Activated CD8-positive, alpha-beta T cell treated with anti-CD3 and anti-CD28 coated beads, Interleukin-2, amount 10 ng/mL, durations not matched to agents 7 days and 5 days (primary cell): ENCODE measurements at places on chromosomes 3 and 15. TPM values are rescaled to one million over a fixed set of nuclear protein-coding genes. Genes with fewer than 3 reads are reported as not detected.

DNA sequence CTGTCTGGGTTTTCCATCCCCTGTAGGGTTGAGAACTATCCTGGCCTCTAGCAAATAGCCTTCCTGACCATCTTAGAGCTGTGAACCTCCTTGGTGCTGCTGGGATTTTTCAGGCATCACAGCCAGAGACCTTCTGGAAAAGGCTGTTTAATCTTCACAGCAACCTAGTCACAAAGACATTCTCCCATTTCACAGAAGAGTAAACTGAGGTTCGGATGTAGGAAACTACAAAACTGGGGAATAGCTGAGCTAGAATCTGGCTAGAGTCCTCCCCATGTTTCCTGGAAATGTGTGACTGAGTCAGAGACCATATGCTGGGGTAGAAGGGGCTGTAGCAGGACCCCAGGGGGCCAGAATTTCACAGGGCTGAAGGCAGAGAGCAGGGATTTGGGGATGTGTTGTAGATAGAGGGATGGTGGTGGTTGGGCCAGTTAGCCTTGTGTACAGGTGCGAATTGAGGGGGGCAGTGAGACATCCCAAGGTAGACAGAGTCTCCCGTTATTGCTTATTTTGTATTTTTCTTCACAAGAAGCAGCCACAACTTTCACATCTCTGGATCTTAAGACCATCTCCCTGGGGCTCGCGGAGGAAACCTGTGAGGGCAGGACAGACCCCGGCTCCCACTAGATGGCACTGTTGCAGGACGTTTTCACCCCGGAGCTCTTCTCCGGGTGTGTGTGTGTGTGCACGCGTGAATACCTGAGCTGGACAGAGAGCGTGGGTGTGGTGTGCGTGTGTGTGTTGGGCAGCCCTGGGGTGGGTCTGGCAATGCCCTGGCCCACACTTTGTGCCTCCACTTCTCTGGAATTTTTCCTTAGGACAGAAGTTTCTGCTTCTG, 66.9 kb upstream of the PRR23C start:
- H3K27me3 ChIP-seq, result peaks cover 13% of the 10 kb centered on the region
- H3K27ac ChIP-seq, result no peak overlapping the region
- H3K4me1 ChIP-seq, result peaks cover 15% of the 10 kb centered on the region
- H3K36me3 ChIP-seq, result no peaks in the 10 kb centered on the region
- peak; percentile 75 for DNase-seq

The DPPA4 gene
- not detected for total RNA-seq

GRCh38 chr3:9778143-9779074, 8.7 kb upstream of the CAMK1 start:
- peaks cover 36% of the 10 kb centered on the region for H3K36me3 ChIP-seq
- no peaks in the 10 kb centered on the region for H3K27me3 ChIP-seq
- peaks cover 68% of the 10 kb centered on the region for H3K4me1 ChIP-seq
- DNase-seq, result no peak
- H3K27ac ChIP-seq, result peak overlapping the region; percentile 97

The C3orf49 gene
- total RNA-seq, result not detected

DNA sequence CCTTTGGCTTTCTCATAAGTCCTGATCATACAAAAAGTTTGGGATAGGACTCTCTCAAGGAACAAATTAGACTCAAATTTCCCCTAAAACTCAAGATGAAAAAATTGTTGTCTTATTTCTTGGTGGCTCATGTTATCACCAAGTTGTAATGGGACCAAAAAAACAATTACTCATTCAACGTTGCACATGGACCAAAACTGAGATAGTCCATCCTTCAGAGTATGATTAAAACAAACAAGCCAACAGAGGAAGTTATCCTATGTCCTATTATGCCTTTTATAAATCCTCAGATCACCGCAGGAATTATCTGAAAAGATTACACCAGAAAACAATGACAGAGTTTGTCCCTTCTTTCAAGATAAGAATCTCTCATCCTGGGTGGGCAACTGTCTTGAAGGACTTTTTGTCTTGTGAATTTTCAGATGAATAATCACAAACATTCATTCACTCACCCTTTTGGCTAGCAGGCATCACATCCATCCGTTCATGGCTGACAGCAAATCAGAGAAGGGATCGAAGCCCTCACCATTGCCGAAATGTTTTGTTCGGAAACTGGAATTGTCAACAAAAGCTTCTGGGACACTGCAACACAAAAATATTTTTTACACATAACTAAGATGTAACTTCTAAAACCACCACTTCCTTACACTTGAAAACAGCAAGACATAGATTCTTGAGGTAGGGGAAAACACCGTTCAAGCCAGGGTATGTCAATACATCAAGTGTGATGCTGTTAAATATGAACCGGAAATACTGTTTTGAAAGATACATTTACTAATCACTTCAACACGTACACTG, 90.4 kb downstream of the FOXP1 start:
- H3K4me1 ChIP-seq, result peaks cover 88% of the 10 kb centered on the region
- H3K27ac ChIP-seq, result peak overlapping the region; percentile 92
- DNase-seq, result peak; percentile 42
- H3K36me3 ChIP-seq, result peaks cover 36% of the 10 kb centered on the region
- no peaks in the 10 kb centered on the region for H3K27me3 ChIP-seq
- H3K4me3 ChIP-seq, result peak overlapping the region; percentile 71

The TRIM42 gene
- not detected for total RNA-seq

The CCR9 gene
- 0.08 TPM for total RNA-seq

The GBE1 gene
- 29.8 TPM for total RNA-seq

The CCK gene
- total RNA-seq, result not detected

- no peaks in the 10 kb centered on the region for H3K27me3 ChIP-seq
- H3K27ac ChIP-seq, result peak overlapping the region; percentile 96
- H3K36me3 ChIP-seq, result peaks cover 2% of the 10 kb centered on the region
- peak overlapping the region; percentile 74 for H3K4me3 ChIP-seq
These were observed 10.9 kb downstream of the BAHD1 start for GRCh38 chr15:40451527-40452158.

The PROS1 gene
- total RNA-seq, result not detected

The GOLGA8T gene
- 0.94 TPM for total RNA-seq

The ALDH1A2 gene
- total RNA-seq, result not detected

DNA sequence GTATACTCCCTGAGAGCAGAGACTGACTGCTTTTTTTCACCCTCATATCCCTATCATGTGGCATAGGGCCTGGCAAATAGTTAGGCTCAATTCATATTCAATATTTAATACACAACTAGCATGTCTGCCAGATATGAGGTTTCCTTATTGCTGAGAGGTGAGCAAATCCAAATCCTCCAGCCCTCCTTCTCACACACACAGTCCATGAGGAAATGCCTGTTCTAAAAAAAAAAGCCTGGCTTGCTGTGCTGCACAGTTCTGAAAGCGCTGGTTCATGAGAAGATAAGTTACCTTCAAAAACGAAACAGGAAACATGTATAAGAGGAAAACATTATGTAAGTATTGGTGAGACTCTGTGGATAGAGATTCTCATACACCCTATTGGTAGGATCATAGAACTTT, 15.5 kb upstream of the ACAP2 start:
- no peaks in the 10 kb centered on the region for H3K36me3 ChIP-seq
- DNase-seq, result no peak
- H3K27ac ChIP-seq, result peak overlapping the region; percentile 86
- H3K4me3 ChIP-seq, result peak overlapping the region; percentile 33
- no peaks in the 10 kb centered on the region for H3K27me3 ChIP-seq

DNA sequence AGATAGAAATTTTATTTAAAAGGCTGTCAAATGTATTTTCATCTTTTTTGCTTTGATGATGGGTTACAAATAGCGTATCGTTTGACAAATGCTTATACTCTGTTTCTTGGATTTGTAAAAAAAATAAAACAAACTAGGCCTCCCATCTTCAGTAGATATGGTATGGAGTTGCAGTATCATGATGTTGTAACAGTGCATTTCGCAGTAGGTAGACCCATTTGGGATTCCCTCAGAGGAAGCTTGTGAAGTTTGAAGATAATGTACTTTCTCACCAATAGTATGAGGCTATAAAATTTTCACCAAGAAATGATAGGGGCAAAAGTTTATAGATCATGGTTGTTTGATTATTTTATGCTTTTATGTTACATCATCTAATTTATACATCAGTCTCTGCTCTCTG, 10.8 kb downstream of the MBNL1 start:
- peak overlapping the region; percentile 44 for H3K27ac ChIP-seq
- peaks cover 74% of the 10 kb centered on the region for H3K4me1 ChIP-seq
- H3K27me3 ChIP-seq, result no peaks in the 10 kb centered on the region
- H3K36me3 ChIP-seq, result peaks cover 39% of the 10 kb centered on the region

DNA sequence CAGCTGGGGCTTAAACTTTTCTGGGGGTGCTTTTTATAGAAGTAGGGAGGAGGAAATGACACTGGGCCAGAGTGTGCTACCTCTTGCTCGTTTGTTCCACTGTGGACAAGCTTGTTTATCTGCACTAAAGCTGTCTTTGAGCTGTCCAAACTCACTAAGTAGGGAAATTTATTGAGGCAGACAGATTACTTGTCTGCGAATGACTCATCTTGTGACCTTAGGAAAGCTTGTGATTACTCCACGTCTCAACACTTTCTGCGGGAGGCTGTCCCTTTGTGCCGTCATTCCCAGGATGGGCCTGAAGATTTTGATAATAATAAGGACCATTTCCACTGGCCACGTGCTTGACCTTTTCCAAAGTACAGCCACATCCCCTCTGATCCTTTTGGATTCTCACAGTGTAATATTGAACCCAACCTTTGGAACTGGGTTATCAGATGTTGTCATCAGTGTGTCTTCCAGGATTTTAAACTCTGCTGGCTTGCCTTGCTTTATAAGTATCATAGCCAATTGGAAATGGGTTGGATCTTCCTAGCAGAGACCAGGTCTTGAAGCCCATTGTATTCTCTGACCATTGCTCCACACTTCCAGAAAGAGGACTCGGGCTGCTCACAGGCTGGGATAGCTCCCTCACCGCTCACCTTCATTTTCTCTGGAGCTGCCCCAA, 84.7 kb downstream of the AGBL1 start:
- no peaks in the 10 kb centered on the region for H3K4me1 ChIP-seq
- H3K27ac ChIP-seq, result no peak overlapping the region
- no peaks in the 10 kb centered on the region for H3K36me3 ChIP-seq
- no peak for DNase-seq

The TMEM158 gene
- total RNA-seq, result 0.24 TPM

The RTP4 gene
- 14.8 TPM for total RNA-seq

- peak overlapping the region; percentile 53 for H3K27ac ChIP-seq
- DNase-seq, result no peak
- peaks cover 75% of the 10 kb centered on the region for H3K4me1 ChIP-seq
- no peaks in the 10 kb centered on the region for H3K27me3 ChIP-seq
- H3K4me3 ChIP-seq, result no peak overlapping the region
These were observed 15.2 kb downstream of the EIF4E3 start for GRCh38 chr3:71709908-71710511.

DNA sequence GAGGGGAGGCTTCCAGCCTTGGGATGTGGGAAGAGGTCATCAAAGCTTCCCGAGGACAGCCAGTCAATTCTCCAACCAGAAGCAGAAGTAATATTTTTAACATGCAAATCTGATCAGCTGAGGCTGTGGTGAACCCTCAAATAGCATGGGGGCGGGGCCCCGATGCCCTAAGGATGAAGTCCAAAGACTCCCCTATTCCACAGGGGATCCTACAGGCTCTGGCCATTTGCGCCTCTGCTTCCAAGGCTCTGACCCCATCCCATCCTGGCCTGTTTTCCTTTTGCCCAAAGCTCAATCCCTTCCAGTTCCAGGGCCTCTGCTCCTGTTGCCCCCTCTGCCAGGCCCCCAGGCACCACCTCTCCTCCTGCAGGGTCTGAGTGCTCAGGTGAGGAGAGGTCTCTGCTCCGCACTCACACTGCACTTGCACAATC, 6.7 kb upstream of the CSK start:
- H3K4me3 ChIP-seq, result no peak overlapping the region
- no peaks in the 10 kb centered on the region for H3K27me3 ChIP-seq
- H3K27ac ChIP-seq, result peak overlapping the region; percentile 41
- peaks cover 78% of the 10 kb centered on the region for H3K4me1 ChIP-seq
- DNase-seq, result no peak

DNA sequence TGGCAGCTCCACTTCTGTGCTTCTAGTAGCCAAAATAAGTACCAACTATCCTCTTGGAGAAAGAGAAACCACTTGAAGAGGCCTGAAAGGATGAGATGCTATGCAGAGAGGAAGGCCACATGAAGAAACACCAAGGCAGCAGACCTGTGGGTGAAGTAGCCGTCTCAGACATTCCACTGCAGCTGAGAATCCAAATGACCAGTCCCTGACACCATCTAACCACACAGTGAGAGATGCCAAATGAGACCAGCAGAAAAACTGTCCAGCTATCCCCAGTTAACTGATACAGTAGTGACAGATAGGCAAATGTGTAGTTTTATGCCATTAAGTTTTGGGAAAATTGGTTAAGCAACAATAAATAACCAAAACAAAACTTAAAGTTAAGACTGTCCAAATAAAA, 47.9 kb upstream of the ZSCAN2 start:
- no peak for DNase-seq
- no peak overlapping the region for H3K4me3 ChIP-seq
- peaks cover 25% of the 10 kb centered on the region for H3K4me1 ChIP-seq
- H3K27ac ChIP-seq, result no peak overlapping the region
- peaks cover 23% of the 10 kb centered on the region for H3K36me3 ChIP-seq

- no peak overlapping the region for H3K4me3 ChIP-seq
- no peak for DNase-seq
- H3K36me3 ChIP-seq, result peaks cover 14% of the 10 kb centered on the region
- no peak overlapping the region for H3K27ac ChIP-seq
- no peaks in the 10 kb centered on the region for H3K27me3 ChIP-seq
These were observed 64.8 kb downstream of the ADAM10 start for GRCh38 chr15:58684751-58685150.

DNA sequence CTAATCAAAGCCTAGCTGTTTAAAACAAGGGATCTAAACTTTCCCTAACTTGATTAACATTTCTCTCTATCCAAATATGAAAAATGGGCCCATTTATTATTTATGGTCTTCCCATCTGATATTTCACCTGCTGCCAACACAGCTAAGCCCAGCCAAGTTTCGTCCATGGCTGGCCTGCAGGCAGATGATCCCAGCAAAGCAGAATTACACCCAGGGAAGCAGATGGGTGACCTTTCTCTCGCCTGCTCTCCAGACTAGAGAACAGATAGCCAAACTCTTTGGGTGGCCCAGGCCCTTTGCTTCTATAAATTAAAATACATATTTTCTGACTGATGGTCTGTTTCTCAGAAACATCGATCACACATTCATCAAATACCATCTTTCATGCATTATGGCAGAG, 1038.8 kb downstream of the AGBL1 start:
- H3K4me3 ChIP-seq, result no peak overlapping the region
- H3K36me3 ChIP-seq, result no peaks in the 10 kb centered on the region
- no peaks in the 10 kb centered on the region for H3K27me3 ChIP-seq
- DNase-seq, result no peak
- no peak overlapping the region for H3K27ac ChIP-seq

GRCh38 chr15:25683911-25684310, 179.2 kb downstream of the ATP10A start:
- H3K4me3 ChIP-seq, result no peak overlapping the region
- peaks cover 78% of the 10 kb centered on the region for H3K36me3 ChIP-seq
- H3K27me3 ChIP-seq, result no peaks in the 10 kb centered on the region
- DNase-seq, result no peak
- H3K27ac ChIP-seq, result no peak overlapping the region

- DNase-seq, result no peak
- H3K27me3 ChIP-seq, result no peaks in the 10 kb centered on the region
- H3K36me3 ChIP-seq, result peaks cover 2% of the 10 kb centered on the region
- H3K4me3 ChIP-seq, result no peak overlapping the region
- no peak overlapping the region for H3K27ac ChIP-seq
These were observed 223.4 kb downstream of the SNRPN start for GRCh38 chr15:25177955-25178801.

GRCh38 chr3:23713641-23714040, 92.1 kb upstream of the UBE2E1 start:
- no peaks in the 10 kb centered on the region for H3K4me1 ChIP-seq
- no peak overlapping the region for H3K4me3 ChIP-seq
- DNase-seq, result no peak
